Stimulated activated CD4-positive, alpha-beta T cell treated with anti-CD3 and anti-CD28 coated beads, Interleukin-1b, Interleukin-23, amount 100 ng/mL, for 24 hours (primary cell): ENCODE measurements at places on chromosomes 2 and 18.

DNA sequence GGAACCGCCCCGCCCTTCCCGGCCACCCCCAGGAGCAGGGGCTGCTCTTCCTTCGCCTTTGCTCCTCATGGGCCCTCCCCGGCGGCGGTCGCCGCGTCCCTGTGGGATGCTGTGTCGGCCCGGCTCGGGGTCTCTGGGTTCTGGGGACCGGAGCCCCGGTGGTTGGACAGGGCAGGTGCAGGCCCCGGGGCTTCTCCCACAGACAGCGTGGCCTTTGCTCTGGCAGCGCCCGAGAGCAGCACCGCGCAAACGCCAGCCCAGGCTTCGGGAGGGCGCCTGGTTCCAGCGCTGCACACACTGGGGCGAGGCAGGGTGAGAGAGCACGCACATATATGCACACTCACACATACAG lies 9.0 kb upstream of the KCNG2 start:
- DNase-seq: no peak

- no peak for DNase-seq
These were observed 1116.2 kb downstream of the SUCLG1 start for GRCh38 chr2:83342860-83343329.

GRCh38 chr2:119371111-119371510 lies 4.3 kb downstream of the DBI start:
- DNase-seq: no peak

DNA sequence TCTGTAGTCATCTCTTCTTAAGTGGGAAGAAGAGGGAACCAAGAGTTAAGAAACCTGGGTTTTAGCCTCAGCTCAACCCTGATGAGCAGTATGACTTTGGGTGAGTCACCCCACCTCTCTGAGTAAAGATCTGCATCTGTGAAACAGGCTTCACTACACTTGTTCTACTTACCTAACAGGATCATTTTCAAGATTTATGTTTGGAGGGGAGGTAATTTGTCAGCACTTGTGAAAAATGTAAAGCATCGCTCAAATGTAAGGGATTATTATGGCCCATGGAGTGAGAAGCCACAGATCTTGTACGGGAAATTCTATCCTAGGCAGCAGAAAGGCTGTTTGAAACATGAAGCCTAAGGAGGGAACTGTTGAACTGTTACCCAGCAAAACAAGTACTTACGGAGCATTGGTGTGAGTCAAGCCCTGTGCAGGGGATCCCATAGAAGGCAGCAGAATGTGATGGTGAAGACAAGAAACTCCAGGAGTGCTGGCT lies 160.6 kb downstream of the PRKCE start:
- no peak for DNase-seq

DNA sequence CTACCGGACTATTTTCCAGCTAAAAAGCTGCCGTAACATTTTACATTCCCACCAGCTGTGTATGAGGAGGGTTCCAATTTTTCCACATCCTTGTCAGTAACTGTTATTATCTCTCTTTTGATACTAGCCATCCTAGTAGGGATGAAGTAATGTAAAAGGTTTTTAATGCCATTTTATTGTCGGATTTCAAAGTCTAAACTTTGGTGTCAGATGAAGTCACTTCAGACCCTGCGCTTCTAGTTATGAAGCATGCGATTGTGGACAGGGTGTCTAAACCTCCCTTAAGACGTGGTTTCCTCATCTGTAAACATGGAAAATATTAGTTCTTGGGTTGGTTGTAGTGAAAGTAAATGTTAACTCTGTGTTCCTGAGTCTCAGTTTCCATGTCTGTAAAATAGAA lies 4.7 kb downstream of the DGKD start:
- no peak for DNase-seq

DNA sequence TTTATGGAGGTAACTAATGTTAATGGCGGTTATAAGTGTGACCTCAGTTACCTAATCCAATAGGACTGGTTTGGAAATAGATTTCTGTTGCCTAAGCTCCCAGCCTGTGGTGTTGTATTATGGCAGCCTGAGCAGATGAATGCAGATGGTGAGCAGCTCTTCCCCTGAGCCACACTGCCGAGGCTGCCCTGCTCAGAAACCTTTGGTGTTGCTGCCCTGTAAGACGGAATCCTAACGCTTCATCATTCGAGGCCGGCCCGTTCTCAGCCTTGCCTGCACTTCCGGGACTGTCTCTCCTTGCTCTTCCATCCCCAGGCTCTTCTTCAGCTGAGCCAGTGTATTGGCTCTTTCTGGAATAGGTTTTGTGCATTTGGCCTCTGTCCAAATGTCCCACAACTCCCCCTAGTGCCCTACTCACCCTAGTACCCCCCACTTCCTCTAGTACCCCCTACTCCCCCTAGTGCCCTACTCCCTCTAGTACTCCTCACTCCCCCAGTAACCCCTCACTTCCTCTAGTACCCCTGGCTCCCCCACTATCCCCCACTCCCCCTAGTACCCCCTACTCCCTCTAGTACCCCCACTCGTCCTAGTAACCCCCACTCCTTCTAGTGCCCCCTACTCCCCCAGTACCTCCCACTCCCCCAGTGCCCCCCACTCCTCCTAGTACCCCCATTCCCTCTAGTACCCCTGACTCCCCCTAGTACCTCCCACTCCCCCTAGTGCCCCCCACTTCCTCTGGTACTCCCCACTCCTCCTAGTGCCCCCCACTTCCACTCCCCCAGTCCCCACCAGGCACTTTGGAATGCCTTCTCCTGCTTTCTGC lies 106.0 kb upstream of the TAF1B start:
- DNase-seq: no peak

DNA sequence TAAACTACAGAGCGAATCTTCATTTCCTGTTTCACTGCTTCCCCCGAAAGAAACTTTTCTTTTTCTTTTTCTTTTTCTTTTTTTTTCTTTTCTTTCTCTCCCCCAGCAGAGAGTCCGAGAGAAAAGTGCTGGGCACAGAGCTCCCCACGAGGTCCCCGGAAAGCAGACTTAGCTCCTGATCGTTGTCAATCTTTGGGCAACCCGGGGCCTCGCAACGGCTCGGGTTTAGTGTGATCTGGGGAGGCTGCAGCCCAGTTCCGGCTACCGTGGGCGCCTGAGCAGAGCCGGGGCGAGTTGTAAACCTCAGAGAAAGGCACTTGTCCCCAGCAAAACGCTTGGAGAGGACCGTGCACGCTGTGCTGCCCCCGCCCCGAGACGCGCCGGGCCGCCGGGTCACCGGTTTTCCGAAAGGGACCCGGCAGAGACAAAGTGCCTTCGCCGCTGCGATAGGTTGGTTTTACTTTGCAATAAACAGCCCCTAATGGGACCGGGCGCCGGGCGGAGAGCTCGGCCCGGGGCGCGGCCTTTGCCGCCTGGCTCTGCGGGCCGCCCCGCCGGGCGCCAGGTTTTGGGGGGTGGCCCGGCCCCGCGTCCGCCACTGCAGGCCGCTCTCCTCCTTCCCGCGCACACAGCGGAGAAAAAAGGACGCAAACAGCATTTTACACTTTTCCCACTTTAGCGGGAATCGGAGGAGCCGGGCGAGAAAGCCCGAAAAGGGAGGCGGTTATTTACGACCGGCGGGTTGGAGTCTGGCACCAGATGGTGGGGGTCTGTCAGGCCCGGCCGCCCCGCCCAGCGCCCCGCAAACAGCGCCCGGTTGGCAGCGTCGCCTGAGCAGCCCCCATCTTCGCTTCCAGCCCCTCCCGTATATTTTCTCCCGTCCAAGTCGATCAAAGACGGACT lies 136.0 kb downstream of the INSIG2 start:
- peak; percentile 23 for DNase-seq

GRCh38 chr2:120831891-120832290 lies 96.2 kb downstream of the GLI2 start:
- DNase-seq: no peak

DNA sequence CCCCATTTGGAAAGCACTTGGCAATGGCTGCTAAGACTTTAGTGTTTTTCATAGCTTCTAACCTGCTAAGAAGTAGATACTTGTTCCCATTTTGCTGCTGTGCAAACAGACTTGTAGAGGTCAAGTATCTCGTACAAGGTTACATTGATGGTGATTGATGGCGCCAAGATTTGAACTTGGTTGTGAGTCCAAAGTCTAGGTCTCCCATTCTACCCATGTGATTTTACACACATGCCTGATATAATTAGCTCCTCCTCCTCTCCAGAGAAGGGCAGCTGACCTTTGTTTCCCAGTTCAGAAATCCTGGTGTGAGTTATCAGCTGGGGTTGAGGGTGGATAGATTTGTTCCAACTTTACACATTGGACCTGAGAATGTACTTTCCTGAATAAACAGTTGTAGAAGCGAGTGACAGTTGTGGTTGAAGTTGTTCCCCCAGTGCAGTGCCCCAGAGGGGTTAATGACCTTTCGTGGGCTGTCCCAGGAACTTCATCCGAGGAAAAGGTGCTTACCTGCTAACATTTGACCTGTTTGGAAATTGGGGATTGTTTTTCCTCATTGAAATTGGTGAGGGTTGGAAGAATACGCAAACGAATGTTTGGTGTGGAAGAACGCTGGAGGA lies 10.4 kb downstream of the TCF7L1 start:
- no peak for DNase-seq

DNA sequence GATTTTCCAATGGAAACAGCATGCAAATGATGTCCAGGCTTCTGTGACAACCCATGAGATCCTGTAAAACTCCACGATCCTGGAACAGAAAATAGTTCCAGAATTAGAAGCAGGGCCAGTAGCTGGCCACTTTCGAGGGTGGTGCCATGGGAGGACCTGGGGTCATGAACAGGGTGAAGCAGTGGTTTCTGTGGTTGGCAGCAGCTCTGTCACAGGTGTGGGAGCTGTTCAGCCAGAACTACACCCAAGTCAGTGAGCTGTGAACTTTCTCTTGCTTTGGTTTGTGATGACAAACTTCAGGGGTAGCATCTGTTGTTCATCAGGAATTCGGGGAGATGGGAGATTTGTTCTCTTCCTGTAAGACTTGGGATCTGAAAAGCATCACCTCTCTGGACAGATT lies 314.4 kb upstream of the NT5C1B start:
- DNase-seq: no peak

DNA sequence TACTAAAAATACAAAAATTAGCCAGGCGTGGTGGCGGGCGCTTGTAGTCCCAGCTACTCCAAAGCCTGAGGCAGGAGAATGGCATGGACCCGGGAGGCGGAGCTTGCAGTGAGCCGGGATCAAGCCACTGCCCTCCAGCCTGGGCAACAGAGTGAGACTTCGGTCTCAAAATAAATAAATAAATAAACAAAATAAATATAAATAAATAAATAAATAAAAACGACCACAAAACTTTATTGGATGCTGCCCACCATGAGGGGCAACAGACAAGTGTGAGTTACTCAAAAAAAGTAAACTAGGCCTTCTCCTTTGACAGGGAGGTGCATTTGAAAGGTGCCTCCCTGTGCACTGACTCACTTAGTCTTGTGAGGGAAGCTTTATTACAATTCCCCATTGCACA lies 50.4 kb downstream of the SLC4A1AP start:
- DNase-seq: no peak
